ENCODE measurements at places on chromosomes 11 and 22.
A peak's percentile ranks its signal among the peaks of the same experiment; 100 is the strongest.

DNA sequence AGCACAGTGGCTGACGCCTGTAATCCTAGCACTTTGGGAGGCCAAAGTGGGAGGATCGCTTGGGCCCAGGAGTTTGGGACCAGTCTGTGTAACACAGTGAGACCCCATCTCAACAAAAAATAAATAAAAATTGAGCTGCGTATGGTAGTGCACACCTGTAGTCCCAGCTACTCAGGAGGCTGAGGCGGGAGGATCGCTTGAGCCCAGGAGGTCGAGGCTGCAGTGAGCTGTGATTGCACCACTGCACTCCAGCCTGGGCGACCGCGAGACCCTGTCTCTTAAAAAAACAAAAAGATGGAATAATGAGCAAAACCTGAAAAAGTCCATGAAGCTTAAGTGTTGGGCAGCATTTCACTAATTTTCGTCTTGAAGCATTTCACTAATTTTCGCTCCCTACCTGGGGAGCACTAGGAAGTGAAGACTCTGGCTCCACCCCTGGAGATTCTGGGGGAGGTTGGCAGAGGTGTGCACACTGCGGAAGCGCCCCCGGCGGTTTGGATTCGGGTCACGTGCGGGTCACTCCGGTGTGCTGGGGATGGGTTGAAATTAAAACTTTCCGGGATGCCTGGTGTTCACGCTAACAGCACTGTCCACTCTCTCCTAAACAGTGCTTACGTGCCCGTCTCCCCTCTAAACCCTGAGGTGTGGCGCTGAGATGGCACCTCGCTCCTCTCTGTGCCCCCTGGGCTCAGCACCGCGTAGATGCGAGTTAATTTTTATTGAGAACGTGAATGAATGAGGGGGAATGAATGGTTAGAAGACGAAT, 906 bp upstream of the NAA40 start:
- DNase-seq: no peak

DNA sequence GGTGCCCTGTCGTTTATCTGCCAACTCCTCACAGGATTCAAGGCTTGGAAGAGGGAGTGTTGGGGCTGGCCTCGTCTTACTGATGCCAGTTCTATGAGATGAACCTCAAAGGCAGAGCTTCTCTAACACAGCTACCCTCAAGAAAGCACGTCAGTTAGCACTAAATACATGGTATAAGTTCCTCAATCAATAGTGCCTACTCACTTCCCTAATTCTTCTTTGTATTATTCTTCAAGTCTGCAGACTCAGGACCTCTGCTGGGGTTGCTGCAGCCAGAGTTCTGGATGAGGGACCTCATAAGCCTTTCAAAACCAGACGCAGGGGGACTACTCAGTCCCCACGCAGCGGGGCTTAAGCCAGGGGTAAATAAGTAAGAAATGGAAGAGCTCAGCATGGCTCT, 118.3 kb downstream of the VPREB1 start:
- DNase-seq: no peak

- DNase-seq: no peak
These were observed 8.0 kb downstream of the POU2AF1 start for GRCh38 chr11:111370902-111371578.

GRCh38 chr22:39577366-39577765, 6.8 kb downstream of the CACNA1I start:
- DNase-seq: no peak

DNA sequence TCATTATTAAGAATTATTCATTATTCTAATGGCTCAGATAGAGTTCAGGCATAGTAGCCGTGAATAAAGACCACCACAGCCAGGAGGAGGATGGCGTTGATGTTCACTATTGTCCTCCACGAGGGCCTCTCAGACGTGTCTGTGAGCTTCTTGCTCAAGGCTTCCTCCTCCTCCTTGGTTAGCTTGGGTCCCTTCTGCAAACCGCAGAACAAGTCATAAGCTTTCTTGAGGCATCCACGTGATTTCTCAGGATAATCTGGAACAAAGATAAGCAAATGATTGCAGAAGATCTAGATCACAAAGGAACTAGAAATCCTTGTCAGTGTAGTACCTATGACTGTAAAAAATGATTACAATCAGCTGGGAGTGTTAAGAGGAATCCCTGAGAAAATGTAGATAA, 13.6 kb upstream of the RFPL2 start:
- no peak for DNase-seq

- no peak for DNase-seq
These were observed 101.4 kb downstream of the FDX1 start for GRCh38 chr11:110530900-110531741.

- DNase-seq: no peak
These were observed 3.6 kb upstream of the VPS37C start for GRCh38 chr11:61164606-61165424.

GRCh38 chr11:115676206-115676605, 172.0 kb upstream of the CADM1 start:
- peak; percentile 58 for DNase-seq

GRCh38 chr22:44184006-44184405, 3.3 kb downstream of the PARVG start:
- DNase-seq: no peak

DNA sequence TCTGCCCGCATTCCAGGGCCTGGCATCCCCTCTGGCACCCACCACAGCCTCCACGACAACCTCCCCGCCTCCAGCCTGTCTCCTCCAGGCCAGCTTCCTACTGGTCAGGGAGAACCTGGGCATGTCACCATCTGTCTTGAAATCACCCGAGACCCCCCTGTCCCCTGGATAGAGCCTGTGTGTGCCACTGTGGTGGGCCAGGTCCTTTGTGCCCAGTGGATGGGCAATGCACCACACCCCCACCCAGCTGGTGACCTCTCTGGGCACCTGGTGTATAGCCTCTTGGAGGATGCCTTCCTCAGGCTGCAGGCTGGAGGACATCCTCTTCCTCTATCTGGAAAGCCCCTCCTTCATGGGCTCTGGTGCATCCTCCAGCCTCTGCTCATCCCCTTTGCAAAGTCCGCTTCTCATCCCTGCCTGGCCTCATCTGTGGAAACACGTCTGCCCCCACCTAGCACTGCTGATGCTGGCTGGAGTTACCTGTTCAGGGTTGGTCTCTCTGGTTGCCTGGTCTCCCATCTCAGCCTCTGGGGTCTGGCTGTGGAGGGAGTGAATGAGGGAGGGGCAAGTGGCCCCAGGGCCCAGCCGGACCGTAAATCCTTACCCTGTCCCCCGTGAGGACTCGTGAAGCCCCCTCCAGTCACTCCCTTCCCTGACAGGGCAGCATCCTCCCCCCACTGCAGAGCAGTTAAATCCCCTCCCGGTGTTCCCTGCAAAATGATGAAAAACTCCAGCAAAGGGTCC, 589.6 kb downstream of the TBC1D22A start:
- DNase-seq: no peak

DNA sequence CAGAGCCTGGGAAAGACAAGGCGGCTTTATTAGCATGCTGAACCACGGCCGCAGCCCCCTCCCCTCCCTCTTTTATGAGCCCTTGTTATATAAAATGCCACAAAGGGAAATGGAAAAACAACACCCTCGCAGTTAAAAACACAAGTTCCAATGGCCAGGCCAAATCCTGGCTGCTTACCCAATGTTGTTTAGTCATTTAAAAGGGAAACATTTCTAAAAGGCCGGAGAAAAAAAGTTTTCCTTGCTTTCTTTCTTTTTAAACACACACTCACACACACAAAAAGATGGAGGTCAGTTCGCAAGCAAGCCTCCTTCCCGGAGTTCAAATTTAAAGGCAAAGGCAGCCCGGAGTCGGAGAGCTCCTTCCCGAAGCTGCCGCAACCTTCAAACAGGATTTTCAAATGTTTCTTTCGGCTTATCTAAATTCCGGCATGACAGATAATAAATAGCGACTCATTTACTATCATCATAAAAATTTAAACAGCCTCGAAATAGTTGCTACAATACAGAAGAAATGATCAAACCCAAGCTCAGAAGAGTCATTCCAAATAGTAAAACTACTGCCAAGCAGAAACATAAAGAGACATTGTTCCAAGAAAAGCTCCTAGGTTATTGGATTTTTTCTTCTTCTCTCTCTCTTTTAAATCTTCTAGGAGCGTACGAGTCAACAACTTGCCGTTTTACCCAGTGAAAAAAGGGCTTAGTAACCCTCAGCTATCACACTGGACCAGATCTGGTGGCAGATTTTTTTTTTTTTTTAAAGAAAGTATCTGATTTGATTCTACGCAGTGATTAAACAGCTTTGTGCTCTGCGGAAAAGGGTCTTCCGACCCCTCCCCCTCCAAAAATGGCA, 3.5 kb downstream of the PHF21B start:
- DNase-seq: no peak

GRCh38 chr22:50641696-50642607, 14.0 kb upstream of the ARSA start:
- no peak for DNase-seq

- no peak for DNase-seq
These were observed 17.3 kb downstream of the PANX1 start for GRCh38 chr11:94145916-94146315.

GRCh38 chr11:36702330-36703054, 104.5 kb upstream of the RAG2 start:
- peak; percentile 41 for DNase-seq

DNA sequence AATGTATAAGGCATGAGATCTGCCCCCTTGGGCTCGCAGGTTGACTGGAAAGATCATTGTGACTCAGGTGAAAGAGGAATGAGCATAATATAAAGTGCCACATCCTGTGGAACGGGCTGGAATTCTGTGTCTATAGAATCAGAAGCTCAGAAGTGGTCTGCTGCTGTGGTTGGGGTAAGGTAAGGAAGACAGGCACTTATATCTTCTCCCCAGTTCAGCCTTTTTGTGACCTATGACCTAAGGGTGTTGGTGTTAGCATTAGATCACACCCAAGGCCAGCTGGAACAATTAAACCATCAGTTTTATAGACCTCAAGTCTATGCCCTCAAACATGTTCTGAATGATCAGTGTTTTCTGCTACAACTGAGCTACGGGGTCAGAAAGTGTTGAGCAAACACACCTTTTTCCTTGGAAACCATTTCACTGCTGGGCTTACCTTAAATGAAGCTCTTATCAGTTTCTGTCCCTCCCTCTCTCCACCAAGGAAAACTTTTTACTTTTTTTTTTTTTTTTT, 15.7 kb upstream of the POU2AF3 start:
- no peak for DNase-seq

DNA sequence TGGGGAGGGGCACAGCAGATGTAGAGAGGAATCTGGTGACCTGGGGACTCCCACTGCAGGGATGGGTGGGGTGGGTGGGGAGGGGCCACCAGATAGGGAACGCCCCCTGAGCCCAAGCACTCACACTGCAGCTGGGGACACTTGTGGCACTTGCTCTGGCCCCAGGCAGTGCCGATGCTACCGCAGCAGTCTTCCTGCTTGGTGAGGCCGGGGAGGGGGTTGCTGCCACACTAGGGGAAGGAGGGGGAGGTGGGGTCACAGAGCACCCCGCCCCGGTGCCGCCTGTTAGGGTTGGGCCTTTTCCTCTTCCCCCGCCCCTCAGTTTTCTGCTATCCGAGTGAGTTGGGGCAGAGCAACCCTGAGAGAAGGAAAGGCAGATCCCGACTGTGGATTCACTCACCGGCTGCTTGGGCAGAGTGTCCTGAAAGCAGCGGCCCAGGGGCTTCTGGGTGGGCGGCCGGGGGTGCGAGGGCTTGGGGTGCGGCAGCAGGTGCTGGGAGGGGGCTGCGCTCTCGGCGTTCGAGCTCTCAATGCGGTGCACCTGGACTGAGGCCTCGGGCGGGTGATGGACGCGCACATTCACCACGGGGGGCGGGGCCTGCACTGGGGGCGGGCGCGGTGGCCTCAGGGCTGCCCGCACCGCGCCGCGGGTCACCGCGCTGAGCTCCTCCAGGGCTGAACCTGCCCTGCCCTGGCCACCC, 4.7 kb downstream of the LTBP3 start:
- peak; percentile 87 for DNase-seq

GRCh38 chr11:116499396-116500003, 273.3 kb downstream of the BUD13 start:
- peak; percentile 16 for DNase-seq

GRCh38 chr11:63911876-63912275, 5.1 kb downstream of the RCOR2 start:
- no peak for DNase-seq

DNA sequence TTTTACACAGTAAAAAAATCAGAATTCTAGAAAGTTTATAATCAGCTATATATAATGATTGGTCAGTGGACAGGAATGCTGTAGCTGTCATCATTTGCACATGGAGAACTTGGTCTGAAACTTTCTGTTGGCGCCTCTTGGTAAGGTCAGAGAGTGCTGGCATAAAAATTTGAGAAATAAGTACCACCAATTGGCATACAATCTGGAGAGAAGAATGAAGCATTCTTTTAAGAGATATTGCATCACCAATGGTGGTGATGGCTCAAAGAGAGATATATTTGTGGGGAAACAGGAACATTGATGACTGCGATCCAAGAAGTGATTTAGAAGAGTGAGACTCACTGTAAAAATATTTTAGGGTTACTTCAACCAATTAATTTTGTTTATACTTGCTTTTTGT, 19.8 kb upstream of the OOSP1 start:
- no peak for DNase-seq

- DNase-seq: no peak
These were observed 55.1 kb downstream of the SESN3 start for GRCh38 chr11:95175818-95176380.

DNA sequence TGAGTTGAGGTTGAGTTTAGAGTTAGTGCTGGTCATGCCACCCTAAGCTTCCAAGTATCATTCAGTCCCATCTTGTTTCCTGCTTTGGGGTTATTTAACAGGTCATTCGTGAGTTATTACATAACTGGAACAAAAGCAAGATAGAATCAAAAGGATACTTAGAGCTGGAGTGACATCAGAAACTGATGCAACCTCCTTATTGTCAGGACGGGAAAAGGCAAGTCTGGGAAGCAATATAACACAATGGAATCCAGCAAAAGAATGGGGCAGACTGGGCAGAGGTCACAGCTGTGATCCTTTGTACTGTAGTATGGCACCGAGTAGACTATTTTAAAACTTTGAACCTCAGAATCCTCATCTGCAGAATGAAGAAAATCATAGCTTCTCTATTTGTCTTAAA, 4.4 kb upstream of the PRSS23 start:
- no peak for DNase-seq

- DNase-seq: no peak
These were observed 88.3 kb downstream of the BDNF start for GRCh38 chr11:27611947-27612455.

DNA sequence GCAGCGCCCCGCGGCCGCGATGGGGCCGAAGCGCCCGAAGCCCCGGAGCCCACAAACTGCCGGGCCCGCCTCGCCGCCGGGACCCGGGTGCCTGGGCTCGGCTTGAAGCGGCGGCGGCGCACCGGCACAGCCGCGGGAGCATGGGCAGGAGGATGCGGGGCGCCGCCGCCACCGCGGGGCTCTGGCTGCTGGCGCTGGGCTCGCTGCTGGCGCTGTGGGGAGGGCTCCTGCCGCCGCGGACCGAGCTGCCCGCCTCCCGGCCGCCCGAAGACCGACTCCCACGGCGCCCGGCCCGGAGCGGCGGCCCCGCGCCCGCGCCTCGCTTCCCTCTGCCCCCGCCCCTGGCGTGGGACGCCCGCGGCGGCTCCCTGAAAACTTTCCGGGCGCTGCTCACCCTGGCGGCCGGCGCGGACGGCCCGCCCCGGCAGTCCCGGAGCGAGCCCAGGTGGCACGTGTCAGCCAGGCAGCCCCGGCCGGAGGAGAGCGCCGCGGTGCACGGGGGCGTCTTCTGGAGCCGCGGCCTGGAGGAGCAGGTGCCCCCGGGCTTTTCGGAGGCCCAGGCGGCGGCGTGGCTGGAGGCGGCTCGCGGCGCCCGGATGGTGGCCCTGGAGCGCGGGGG, 346 bp downstream of the FJX1 start:
- DNase-seq: no peak
